ENCODE measurements at places on chromosomes 5 and 9. TPM values are rescaled to one million over a fixed set of nuclear protein-coding genes. Genes with fewer than 3 reads are reported as not detected.

DNA sequence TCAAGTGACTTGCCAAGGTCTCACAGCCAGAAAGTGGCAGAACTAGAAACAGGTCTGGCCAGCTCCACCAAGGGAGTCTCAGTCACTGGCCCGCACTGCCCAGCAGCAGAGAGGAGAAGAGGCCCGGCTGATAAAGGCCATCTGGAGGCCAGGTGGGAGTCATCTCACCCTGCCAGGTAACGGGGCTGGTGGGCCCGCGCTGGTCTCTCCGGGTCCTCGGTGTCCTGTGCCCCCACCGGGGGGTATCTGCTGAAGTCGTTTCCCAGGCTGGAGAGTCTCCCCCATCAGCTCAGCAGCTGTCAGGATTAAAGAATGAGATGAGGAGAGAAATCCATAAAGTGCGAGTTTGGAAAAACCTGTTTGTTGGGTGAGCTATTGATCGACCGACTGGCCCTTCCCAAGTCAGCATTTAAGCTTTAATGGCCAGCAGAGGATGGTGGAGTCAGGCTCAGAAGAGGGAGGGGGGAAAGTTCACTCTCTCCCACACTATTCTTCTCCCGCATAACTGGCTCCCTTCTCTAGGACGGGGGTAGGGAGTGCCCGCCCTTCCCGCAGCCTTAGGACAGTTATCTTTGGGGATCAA is 30.3 kb downstream of the LMX1B start:
- DNase-seq, result no peak

GRCh38 chr9:127463911-127464310 is 12.6 kb downstream of the LRSAM1 start:
- no peak for DNase-seq

DNA sequence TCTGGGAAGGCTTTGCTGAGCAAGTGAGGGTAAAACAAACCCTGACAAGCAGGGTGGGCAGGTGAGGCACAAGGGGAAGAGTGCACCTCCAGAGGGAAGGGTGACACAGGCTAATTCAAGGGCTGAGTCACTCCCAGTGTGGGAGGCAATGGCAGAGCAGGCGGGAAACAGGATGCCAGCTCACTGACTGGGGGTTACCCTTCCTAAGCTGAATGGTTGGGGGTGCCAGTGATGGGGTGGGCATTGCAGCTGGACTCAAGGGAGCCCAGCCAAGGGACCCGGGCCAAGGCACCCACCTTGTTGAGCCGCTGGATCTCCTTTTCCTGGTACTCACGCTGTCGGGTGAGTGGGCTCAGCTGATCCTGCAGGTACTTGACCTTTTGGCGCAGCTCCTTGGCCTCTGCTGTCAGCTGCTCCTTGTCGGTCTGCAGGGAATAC is 18.4 kb downstream of the GPX3 start:
- DNase-seq, result no peak

DNA sequence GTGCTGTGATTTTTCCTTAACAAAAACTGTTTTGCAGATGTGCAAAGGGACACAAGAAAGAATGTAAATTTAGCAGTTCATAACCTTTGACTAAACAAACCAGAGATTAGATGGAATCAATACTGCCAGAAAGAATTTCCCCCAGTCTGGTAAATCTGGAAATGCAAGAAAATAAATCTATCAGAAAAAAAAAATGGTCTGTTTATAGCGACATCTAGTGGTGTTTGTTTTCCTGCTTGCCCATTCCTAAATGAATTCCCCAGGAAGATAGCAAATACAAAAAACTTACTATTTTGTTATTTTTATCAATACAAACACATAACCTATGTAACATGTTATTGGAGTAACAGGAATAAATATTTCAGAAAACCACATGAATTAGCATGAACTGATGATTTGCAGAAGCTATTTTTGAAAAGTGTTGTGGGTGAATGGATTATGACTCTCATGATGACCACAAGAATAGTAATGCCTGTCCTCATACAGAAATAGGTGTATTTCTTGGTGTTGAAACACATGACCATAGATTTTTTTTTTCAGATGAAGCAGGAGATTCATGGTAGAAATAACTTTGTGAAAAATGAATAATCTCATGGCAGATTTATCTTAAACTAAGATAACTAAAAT is 1703.8 kb downstream of the MAT2B start:
- DNase-seq, result no peak

DNA sequence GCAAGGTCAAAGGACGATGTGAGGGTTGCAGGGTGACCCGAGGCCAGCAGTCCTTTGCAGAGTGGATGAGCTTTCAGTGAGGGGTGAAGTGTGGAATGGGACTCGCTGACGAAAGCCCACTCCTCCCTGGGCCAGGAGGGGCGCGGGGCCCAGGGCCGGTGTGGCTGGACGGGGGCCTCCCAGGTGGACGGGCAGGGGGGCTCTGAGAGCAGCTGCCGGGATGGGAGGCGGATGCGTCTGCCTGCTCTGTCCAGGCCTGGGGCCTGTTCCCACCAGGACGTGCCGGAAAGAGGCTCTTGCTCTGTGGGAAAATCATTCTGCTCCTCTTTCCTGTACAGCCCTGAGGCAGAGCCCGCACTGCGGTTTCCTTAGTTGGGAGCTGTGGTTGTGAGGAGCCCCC is 24.3 kb downstream of the IRX4 start:
- no peak for DNase-seq

- DNase-seq, result no peak
Observed at GRCh38 chr9:129664746-129665388, 580 bp upstream of the PRRX2 start.

GRCh38 chr5:39161578-39161977 is 57.8 kb downstream of the FYB1 start:
- DNase-seq, result no peak

GRCh38 chr5:137613554-137614265 is 114.6 kb upstream of the SPOCK1 start:
- DNase-seq, result no peak

DNA sequence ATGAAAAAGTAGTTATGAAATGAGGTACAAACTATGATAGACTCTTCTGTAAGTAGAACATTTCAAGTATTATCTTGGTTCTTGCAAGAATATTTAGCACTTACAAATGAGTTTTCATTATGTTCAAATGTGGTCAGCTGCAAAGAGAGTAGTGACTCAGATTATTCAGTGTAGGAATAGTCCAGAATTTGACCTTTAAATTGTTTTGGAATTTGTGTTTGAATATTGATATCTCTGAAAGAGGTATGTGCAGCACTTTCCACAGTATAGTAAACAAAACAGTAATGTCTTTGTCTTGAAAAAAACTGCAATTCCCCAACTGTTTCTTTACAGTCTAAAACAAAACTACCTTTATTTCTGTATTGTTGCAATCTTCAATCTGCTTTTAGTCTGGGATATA is 56.1 kb downstream of the WDR70 start:
- DNase-seq, result no peak

GRCh38 chr9:19901586-19901985 is 112.7 kb upstream of the SLC24A2 start:
- DNase-seq, result no peak

DNA sequence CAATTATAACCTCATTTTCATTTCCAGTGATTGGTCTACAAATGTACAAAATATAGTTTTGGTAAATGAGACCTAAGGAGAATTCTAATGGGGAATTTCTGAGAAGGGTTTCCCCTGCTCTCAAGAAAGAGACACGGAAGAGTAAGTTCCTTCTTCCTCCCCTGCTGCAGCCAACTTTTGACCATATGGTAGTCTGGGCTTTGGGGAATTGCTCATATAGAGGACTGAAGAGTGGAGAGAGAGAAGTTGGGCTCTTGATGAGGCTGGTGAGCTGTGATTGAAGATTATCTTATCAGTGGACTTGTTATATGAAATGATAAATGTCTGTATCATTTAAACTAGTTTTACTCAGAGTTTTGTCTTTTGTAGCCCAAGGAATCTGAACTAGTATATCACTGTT is 4.3 kb upstream of the LNPEP start:
- no peak for DNase-seq

DNA sequence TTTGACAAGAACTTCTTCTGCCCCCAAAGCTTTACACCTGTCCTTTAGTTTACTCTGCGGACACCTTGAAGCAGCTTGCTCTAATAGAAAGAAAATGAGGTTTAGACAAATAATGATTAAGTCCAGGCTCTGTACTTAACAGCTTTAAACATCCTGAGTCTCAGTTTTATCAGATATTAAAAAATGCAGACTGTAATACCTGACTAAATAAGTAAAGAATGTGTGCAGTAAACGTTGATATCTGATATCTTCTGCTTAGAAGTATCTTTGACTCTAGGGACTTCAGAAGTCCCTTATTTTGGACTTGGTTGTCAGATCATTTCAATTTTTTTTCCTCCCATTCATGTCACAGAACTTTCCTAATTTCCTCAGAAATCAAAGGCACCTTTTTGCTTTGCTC is 1060.4 kb downstream of the CDH12 start:
- DNase-seq, result no peak

DNA sequence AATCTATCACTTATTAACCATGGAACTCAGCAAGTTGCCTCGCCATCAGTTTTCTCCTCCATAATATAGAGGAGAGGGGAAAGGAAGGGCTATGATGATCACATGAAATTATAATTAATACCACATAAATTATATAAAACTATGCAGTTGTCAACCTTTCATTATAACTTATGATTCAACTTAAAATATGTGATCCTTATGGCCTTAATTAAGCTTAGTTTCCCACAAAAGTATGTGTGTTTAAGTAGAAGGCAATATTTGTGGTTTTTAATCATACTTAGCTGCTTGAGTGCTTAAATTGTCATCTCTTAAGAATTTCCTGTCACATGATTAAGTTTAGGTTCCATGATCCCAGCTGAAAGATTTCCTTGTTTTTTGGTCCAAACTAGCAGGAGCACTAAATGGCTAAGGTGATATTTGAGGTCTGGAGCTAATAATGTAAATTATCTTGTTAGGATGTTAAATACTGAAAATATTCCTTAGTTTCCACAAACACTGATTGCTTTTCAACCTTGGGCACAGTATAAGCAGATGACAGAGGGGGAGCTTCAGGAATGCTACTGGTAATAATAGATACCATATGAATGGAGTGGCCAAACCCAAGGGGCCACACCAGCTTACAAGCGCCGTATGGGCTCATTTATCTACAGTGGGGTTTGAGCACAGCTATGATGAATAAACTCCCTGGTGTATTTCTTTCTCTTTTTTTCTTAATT is 26.4 kb upstream of the F2R start:
- DNase-seq, result no peak

DNA sequence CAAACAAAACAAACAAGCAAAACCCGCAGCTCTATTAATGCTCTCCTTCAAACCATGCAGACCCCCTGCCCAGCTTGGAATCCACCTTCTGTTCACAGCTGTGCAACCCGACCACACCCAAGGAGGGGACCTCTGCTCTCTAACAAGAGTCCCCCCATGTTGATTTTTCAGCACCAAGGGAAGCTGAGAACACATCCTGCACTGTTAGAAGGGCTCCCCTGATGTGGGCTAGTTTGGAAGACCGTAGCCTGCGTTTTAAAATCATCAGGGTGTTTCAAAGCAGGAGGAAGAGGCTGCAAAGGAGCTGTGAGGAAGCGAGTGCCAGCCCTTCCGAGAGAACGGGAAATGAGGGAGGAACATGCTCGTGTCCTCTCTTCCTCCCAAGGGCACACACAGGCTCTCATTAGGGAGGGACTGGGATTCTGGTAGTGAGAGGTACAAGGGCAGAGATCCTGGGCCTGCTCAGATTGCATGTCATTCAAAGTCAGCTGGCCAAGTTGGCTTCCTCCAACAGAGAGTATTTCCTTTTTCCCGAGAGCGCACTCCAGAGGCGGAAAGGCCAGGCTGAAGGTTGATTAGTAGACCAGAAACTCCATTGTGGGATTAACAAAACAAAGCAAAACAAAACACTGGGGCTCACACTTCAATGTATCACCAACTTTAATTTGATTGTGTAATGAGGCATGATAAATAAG is 185.9 kb downstream of the SEMA6A start:
- DNase-seq, result no peak

DNA sequence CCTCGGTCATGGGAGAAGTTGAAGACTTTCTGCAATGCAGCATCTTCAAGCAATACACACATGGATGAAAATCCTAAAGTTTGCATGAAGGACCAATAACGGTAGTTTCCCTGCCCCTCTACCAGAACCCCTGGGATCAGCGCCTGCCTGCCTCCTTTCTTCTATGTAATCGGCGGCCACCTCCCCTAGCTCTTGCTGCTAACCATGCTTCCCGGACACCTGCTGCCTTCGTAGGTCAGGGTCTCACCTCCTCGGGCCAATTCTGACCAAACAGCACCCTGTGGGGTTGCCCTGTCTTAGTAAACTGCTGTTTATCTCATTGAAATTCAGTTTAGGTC is 388 bp upstream of the MED10 start:
- no peak for DNase-seq

Gene PCDHB4
- not detected for total RNA-seq

Gene PCDHB16
- not detected for total RNA-seq

Gene GTF3C4
- 16.6 TPM for total RNA-seq

Gene RASGRF2
- 0.64 TPM for total RNA-seq

Gene DEPDC1B
- total RNA-seq, result 0.44 TPM

Gene PCA3
- total RNA-seq, result not detected
